ENCODE measurements at places on chromosomes 6 and 20.

DNA sequence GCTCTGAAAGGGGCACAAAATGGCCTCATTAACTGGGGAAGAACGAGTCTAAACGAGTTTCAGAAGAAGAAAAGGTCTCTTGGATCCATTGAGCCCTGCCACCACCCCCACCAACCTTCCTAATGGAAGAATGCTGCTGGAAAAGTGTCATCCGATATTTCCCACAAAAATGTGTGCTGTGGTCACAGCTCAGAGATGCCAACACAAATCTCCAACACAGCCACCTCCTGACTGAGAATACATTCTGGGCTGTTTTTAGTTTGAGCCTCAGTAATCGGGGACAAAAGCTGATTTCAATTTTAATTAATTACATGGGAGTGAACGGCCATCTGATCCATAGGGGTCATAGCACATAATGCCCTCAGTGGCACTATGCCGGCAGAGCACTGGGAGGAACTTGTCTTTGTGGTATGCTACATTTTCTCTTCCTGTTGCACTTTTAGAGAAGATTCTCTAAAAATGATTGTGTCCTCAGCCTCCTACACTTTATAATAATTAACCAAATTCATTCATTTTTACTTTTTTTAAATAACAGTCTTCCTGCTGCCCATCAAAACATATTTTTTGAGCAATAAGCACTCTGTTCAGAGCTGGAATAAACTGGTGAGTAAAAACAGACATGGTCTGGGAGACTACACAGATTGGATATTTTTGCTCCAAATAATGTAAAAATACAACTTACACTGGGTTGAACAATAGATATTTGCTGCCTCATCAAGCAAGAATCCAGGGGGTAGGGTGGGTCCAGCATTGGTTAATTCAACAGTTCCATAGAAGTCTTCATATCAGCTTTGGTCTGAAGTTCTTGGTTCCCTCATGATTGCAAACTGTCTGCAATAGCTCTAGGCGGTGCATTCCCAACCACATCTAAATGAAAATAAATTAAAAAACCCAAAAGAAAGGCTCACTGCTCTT, 143.6 kb upstream of the TMEM170B start:
- no peak for DNase-seq

DNA sequence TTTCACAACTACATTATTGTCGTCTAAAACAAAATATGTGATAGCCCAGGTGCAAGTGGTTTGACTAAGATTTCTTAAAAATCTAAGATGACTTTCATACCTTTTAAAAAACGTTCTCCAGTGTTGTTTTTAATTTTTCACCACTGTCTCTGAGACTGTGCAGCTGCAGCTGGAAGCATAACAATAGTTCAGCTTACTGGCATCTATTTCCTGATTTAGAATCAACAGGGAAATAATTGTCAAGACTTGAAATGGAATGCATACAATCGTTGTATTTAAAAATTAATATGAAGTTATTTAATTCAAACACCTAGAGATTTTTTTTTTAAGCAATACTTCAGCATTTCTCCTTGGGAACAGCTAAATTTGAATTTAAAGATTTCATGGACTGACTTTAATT, 982.0 kb upstream of the EPHA7 start:
- DNase-seq: no peak

- no peak for DNase-seq
These were observed 41.4 kb downstream of the DTNBP1 start for GRCh38 chr6:15621203-15622044.

GRCh38 chr6:15352845-15353244, 107.0 kb downstream of the JARID2 start:
- no peak for DNase-seq

DNA sequence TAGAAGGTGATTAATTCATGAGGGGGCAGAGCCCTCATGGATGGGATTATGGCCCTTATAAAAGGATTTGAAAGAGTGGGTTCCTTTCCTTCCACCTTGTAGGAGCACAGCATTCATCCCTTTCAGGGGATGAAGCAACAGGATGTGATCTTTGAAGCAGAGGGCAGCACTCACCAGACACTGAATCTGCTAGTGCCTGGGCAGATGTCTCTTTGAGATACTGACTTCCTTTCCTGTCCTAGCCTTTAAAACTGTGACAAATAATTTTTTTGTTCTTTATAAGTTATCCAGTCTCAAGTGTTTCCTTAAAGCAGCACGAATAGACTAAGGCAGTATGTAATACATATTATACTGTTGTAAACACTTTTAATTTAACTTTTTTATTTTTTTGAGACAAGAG, 538.6 kb upstream of the RNF217 start:
- DNase-seq: no peak

DNA sequence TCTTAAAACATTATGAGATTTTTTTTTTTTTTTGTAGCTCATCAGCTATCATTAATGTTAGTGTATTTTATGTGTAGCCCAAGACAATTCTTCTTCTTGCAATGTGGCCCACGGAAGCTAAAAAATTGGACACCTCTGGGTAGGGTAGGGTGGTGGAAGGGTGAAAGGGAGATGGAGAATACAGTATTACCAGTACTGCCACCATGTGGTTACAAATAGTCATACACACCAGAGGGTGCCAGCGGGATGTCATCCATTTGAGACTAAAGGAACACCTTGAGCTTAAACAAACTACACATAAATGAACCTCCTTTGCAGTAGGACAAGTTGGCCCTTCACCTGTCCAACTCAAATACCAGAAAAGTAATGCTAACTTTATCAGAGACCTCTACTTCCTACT, 601.9 kb downstream of the HTR1B start:
- DNase-seq: no peak

DNA sequence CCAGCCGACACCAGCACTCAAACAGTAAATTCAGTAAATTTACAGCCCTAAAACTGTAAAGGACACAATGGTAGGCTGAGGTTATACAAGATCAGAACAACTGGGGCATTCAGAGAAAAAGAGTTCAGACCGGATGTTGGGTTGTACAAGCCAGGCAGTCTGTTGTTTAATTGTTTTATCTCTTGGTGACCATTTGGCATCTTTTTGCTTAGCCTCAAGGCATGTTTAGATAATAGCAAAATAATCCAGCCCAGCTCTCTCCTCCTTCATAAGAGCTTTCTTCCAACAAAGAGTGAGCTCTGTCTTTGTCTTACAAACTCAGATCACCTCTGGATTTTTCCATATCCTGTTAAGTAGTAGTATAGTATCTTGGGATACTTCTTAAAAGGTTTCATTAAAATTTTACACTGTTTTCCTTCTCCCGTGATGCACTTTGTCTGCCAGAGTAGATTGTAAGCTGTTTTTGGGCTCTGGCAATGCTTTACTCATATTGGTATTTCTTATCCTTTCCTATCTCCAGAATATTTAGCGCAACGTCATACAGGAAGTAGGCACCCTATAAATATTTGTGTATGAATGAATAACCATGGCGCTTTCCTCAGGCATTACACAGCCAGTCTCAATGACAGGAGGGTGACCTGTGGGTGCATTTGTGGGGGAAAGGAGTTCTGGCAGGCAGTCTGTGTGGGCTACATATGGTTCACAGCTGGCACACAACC, 35.6 kb upstream of the TRAM2 start:
- no peak for DNase-seq

DNA sequence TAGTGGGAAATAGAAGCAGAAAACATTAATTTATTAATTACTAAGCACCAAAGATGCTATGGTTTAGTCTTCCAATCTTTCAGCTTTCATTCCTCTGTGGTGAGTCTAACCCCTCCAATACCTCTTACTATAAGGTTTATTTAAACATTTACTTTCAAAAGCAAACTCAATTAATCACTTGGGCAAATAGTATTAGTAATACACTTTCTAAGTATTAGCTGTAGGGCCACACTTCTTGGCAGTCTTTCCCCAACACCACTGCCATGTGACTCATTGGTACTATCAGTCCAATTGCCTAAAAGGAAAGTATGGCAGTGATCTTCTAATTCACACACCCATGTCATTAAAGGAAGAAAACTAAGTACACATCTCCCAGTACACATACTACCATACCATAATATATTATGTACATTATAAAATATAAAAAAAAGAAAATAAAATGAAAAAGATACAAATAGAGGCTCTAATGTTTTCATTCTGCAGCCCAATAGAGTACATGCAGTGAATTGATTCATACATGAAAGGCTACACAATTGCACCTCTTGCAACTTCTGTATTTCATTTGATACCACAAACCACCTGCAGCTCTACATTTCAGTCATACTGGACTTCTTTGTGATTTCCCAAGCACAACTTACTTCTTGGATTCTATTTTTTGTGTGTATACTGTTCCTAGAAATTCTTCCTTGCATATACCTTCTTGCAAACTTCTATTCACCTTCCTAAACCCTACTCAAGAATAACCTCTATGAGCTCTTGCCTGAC, 218.6 kb downstream of the PKHD1 start:
- DNase-seq: no peak

- no peak for DNase-seq
These were observed 7.7 kb upstream of the KLHL31 start for GRCh38 chr6:53673162-53673727.

- no peak for DNase-seq
These were observed 302.9 kb upstream of the SYNCRIP start for GRCh38 chr6:85945459-85946185.

DNA sequence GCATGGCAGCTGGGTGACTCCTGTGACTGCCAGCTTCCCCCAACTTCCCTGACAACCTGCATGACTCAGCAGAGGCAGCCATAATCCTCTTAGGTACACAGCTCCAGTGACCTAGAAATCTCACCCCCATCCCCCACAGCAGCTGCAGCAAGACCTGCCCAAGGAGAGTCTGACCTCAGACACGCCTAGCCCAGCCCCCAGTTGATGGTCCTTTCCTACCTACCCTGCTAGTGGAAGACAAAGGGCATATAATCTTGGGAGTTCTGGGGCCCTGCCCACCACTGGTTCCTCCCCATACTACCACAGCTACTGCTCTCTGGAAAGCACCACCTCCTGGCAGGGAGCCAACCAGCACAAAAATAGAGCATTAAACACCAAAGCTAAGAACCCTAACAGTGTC, 90.2 kb downstream of the F13A1 start:
- DNase-seq: no peak

GRCh38 chr20:64116541-64117431, 9.4 kb upstream of the NPBWR2 start:
- DNase-seq: no peak

- no peak for DNase-seq
These were observed 39.2 kb downstream of the LIN28B start for GRCh38 chr6:104995989-104996617.

- DNase-seq: no peak
These were observed 95.1 kb downstream of the IRAK1BP1 start for GRCh38 chr6:78962448-78962847.

DNA sequence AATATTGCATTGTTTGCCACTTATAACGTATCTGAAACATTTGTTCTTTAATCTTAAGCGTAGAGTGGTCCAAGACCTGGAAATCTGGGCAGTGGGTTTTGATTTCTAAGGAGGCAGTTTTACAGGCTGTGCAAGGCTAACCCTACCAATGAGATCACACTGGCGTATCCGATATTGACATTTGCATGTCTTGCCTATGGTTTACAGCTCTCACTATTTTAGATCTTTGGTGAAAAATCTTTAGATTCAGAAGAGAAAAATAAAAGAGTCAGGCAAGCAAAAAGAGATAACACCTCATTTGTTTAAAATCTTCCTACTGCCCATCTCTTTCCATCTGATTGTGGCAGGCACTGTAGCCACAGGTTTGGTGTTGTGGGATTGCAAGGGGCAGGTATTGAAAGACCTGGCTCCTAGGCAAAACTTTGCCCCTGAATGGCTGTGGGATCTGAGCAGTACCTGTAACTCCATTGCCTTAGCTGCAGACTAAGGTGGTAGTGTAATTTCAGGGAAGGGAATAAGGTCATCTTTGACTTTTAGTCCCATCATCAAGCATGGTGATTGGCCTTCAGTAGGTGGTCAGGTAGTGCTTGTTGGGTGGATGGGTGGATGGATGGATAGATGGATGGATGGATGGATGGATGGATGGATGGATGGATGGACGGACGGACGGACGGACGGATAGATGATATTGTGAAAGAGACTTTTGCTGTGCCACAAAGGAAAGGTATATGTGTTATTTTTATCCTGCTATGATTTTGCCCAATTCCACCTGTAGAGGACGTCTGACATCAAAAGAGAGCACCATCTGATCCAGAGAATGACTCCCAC, 1.9 kb downstream of the TNFAIP3 start:
- DNase-seq: no peak

GRCh38 chr6:31871046-31871659, 7.6 kb downstream of the SLC44A4 start:
- DNase-seq: no peak

DNA sequence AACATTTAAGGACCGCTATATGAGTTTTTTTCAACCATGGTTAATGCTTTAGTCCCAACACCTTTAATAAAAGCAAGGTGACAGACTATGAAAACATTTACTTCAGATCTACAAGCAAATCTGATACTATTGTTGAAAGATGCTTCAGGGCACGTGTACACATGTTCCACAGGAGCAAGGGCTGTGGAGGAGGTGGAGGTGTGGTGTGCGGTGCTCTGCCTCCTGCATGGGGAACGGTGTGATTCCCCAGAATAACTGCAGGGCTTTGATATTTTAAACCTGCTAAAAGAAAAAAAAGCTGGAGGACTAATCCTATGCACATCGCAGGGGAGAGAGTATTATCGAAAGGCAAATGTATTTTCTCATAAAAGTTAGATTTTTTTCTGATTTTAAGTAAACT, 188.1 kb upstream of the CEP162 start:
- DNase-seq: no peak

DNA sequence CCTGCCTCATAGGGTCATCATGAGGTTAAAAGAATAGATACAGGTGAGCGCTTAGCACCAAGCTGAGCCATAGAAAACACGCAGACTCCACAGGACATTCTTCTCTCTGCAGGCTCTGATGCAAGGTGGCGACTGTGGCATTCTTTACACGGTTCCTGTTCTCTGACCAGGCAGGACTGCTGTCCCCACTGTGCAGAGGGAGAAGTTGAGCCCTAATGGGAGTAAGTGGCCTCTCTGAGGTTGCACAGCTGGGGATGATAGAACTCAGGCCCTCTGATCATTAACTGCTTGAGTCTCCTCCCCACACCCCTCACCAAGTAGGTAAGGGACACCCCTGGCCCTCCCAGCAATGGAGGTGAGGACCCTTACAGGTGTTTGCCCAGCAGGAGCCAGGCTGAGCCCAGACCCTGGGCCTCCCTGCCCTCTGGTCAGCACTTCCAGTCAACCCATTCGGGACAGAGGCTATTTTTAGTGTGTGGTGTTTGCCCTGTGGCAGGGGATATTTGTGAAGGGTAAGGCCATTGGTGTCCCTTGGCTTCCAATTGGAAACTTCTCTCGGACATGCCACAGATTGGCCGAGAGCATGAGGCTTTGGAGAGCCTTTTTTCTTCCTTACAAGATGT, 116.8 kb downstream of the VEGFA start:
- no peak for DNase-seq
